ENCODE measurements at places on chromosomes 7 and 10.
A peak's percentile ranks its signal among the peaks of the same experiment; 100 is the strongest.

DNA sequence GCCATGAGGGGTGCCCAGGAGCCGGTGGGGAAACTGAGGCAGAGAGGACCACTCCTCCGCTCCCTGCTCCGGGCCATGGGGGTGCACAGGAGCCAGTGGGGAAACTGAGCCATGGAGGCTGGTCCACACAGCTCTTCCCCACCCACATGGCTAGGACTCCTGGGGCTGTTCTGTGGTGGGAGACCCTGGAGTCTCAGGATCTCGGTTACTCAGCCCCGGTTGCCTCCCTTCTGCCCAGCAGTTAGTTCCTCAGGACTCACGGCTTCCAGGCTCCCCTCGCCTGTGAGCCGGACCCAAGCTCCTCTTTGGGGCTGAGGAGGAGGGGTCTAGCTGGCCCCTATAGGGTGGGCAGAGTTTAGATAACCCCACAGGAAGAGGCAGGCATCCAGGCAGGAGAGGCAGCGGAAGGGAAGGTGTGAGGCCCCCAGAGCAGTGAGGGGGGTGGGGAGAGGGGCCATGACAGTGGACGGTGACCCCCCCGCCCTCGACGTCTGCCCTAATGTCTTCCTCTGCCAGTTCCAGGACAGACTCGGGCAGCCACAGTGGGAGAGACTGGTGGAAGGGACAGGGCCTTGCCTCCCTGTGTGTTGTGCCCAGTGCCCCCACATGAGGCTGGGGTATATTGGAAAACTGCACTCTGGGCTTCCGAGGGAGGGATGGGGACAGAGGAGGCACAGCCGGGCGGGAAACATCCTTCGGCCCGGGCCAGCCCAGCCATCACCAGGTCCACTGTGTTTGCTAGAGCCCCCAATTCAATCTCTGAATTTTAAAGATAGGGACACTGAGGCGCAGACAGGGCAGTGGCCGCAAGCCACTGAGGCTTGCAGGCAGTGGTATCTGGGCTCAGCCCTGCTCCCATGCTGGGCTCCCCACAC, 4.3 kb downstream of the ELFN1 start:
- DNase-seq = no peak

- DNase-seq = no peak
These were observed 11.8 kb upstream of the PRKAR1B start for GRCh38 chr7:738723-739454.

DNA sequence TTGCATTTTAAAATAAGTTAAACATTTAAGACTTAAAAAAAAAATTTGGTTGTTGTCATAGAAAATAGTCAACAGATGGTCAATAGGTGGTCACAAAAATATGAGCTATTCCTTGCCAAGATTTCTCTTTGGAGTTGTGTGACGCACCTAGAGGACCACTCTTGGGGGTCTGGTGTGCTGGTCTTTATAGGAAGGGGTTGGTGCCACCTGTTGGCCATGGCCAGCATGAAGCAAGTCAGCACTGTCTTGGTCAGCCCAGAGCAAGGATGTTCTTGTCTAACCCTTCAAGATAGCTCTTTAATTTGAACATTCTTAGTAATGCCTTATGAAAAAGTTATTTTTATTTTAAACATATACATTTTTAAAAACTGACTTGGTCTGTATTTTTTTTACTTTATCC, 267.9 kb upstream of the CNTNAP2 start:
- peak; percentile 69 for DNase-seq

- DNase-seq = no peak
These were observed 32.3 kb upstream of the ANTXRL start for GRCh38 chr10:46254467-46254866.

- DNase-seq = no peak
These were observed at the start of gene UNCX for GRCh38 chr7:1232623-1233332. TSS of gene UNCX (plus strand) at chr7:1232872. CDS start at chr7:1233018, 146 bp downstream.

DNA sequence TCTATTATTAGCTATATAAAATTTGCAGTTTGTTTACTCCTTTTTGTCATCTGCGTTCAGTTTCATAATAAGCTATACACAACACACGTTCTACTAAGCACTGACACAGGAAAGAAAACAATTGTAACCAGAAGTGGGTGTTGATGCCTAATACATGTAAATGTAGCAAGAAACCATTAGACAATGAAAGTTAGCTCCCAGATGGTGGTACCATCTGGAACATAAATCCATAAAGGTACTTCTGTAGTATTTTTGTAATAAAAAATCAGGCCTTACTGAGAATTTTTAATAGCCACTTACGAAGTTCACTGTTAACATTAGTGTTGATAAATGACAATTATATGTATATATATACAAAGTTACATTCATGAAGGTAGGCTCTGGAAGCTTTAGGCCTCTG, 194.7 kb downstream of the KCND2 start:
- no peak for DNase-seq

- no peak for DNase-seq
These were observed 70.8 kb upstream of the KDM7A start for GRCh38 chr7:140247559-140247958.

DNA sequence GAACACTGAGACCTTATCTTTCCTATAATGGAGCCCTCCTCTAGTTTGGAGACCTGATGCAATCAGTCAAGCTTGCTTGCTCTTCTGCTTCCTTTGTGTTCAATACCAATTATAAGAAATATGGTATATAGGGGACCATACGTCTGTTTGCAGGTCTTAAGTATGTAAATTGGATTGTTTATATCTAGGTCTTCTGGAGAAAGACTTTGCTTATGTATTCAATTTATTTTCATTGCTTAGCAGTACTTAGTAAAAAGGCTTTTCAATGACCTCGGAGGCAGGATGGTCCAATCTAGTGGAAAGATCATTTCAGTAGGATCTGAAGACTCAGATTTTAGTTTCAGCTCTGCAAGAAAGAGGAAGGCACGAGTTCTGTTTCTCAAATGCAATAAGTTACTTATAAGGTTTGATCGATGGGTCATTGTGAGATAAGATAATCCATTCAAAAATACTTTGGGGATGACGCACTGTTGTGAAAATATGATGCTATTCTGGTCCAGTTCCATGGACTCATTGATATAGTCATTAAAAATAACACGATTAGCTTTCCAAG, 571.6 kb downstream of the SH2D4B start:
- no peak for DNase-seq

GRCh38 chr10:74289951-74290350, 138.9 kb downstream of the ADK start:
- no peak for DNase-seq

- no peak for DNase-seq
These were observed 107.4 kb upstream of the GLCCI1 start for GRCh38 chr7:7861211-7861633.

- DNase-seq = no peak
These were observed 109.9 kb downstream of the ZMIZ1 start for GRCh38 chr10:79178614-79179163.

DNA sequence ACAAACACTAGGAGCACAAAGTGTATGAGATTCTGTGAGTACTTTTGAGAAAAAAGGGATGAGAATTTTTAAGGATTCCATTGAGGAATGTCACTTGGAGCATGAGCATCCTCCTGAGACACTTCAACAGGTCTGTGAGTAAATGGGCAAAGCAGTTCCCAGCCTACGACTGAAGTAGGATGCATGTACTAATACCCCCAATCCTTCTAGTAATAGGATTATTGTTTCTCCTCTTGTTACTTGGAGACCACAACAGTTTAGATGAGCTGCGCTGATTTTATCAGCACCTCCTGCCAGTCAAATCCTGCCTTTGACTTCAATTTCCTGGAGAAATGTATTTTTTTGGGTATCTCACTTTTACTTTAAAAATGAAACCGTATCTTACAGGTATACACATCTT, 820 bp downstream of the BBS9 start:
- DNase-seq = no peak

All from OCI-LY7 (cell line).